Astrocyte (in vitro differentiated cells and primary cell): ENCODE measurements at places on chromosomes 12 and 14. TPM values are rescaled to one million over a fixed set of nuclear protein-coding genes. Genes with fewer than 3 reads are reported as not detected.

DNA sequence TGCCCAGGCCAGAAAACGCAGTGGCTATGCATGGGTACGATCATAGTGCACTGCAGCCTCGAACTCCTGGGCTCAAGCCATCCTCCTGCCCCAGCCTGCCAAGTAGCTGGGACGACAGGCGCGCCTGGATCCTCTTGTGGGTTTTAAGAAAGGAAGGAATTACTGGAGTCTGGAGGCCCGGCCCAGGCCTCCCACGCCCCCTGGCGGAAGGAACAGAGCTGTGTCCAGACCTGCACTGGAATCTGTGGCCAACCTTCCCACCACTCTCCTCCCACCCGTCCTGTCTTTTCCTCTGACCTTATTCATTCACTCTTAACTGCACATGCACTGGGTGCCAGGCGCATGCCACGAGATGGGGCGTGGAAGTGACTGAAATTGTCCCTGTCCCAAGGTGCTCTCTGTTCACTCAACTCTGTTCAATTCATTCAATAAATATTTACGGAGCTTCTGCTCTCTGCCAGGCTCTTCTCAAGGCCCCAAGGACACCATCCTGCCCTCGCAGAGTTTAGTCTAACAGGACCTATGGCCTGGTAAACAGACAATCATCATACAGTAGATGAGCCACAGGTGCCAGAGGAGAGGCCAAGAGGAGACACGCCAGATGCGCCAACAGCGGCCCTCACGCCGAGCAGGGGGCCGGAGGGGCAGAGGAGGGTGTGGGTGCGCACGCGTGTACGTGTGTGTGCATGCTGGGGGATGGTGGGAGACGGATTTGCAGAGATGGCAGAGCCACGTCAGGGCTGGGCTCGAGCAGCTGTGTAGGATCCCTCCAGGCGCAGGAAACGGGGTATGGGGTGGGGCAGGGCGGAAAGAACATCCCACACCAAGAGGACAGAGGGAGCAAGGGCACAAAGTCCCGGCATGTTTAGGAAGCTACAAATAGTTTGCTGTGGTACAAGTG, 13.7 kb upstream of the TMEM106C start:
- H3K4me3 ChIP-seq, result no peak overlapping the region
- H3K27me3 ChIP-seq, result peaks cover 13% of the 10 kb centered on the region
- no peak overlapping the region for H3K27ac ChIP-seq
- peak; percentile 56 for DNase-seq
- H3K36me3 ChIP-seq, result no peaks in the 10 kb centered on the region

DNA sequence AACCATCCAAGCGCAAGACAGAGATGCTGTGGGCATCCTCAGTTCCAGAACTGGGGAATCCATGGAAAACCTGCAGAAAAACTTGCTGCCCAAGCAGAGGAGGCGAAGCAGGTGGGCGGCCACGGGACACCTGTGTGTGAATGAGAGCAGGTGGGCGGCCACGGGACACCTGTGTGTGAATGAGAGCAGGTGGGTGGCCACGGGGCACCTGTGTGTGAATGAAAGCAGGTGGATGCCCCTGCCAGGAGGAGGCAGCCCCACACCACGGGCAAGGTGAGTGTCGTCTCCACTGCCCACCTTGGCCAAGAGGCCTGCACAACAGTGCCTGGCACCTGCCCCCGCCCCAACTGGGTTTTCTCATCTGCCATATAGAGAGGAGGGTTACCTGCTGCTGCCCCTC, 59.2 kb downstream of the GSC start:
- no peaks in the 10 kb centered on the region for H3K36me3 ChIP-seq
- no peaks in the 10 kb centered on the region for H3K4me1 ChIP-seq
- no peak overlapping the region for H3K4me3 ChIP-seq
- no peak for DNase-seq

GRCh38 chr14:61939776-61940175, 177.6 kb downstream of the SNAPC1 start:
- peaks cover 3% of the 10 kb centered on the region for H3K27me3 ChIP-seq
- H3K36me3 ChIP-seq, result no peaks in the 10 kb centered on the region
- H3K27ac ChIP-seq, result no peak overlapping the region
- H3K4me3 ChIP-seq, result no peak overlapping the region
- H3K4me1 ChIP-seq, result no peaks in the 10 kb centered on the region

- H3K4me3 ChIP-seq, result no peak overlapping the region
- H3K27ac ChIP-seq, result no peak overlapping the region
- no peak for DNase-seq
- peaks cover 4% of the 10 kb centered on the region for H3K4me1 ChIP-seq
- H3K36me3 ChIP-seq, result no peaks in the 10 kb centered on the region
- no peaks in the 10 kb centered on the region for H3K27me3 ChIP-seq
Observed at GRCh38 chr12:32102234-32102633, 4.4 kb upstream of the BICD1 start.

DNA sequence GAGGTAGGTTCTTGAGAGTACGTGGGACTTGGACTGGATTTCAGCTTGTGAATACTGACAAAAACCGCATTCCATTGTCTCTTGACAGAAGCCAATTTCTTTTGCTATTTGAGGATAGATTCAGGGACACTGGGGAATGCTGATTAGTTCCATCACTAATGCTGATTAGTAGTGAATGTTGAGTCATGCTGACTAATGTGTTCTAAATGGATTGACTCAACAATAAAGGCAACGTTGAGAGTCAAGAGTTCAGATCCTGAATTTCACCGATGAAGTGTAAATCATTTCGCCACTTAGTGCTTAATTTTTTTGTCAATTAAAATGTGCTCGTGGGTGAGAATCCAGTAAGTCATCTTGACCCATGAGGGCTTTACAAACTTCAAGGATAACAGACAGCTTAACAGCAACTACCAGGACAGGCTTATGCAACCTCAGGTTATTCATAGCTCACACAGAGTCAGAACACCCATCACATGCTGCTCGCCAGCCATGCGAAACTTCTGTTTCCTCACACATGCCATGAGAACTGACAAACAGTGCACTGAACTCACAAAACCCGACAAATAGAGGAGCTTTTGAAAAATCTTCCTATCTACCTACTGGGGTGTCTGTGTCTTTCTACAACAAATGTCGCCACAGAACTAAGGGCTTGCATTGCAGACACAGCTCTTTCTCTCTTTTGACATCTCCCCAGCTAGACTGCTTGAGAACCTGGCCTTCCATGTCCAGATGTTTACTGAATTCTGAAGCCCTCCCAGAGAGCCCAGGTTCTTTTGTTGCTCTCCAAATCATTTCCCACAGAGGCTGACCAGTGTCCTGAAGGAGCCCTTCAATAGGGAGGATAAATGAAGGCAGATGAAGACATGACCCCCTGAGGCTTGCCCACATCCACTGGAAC, 316.4 kb downstream of the ZFP36L1 start:
- H3K36me3 ChIP-seq, result no peaks in the 10 kb centered on the region
- DNase-seq, result peak; percentile 96

MYF5 gene
- total RNA-seq, result not detected in 2 replicates

LTBR gene
- total RNA-seq, result 2.8 and 2.9 TPM in 2 replicates
